Stimulated activated CD4-positive, alpha-beta T cell treated with anti-CD3 and anti-CD28 coated beads, Interleukin-1b, Interleukin-23, amount 100 ng/mL, for 1 hour (primary cell): ENCODE measurements at places on chromosomes 3 and 15.

GRCh38 chr3:51257870-51258269 lies 127.2 kb upstream of the MANF start:
- no peak for DNase-seq

DNA sequence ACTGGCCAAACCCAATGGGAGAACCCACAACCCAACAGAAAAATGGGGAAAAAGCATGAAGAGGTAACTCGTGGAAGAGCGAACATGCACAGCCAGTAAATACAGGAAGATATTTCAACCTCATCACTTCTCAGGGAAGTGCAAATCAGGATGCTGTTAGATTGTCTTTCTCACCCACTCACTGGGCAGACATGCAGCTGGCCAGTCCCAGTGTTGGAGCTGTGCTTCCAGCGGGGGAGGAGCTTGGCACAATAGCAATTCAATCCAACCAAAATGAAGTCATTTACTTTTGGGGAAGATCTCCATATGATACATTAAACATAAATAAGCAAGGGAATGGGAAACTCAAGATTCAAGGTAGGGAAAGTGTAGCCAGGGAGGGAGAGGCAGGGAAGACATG lies 12.1 kb downstream of the WNT7A start:
- no peak for DNase-seq

GRCh38 chr3:42975955-42976354 lies 3.2 kb upstream of the GASK1A start:
- DNase-seq: no peak

DNA sequence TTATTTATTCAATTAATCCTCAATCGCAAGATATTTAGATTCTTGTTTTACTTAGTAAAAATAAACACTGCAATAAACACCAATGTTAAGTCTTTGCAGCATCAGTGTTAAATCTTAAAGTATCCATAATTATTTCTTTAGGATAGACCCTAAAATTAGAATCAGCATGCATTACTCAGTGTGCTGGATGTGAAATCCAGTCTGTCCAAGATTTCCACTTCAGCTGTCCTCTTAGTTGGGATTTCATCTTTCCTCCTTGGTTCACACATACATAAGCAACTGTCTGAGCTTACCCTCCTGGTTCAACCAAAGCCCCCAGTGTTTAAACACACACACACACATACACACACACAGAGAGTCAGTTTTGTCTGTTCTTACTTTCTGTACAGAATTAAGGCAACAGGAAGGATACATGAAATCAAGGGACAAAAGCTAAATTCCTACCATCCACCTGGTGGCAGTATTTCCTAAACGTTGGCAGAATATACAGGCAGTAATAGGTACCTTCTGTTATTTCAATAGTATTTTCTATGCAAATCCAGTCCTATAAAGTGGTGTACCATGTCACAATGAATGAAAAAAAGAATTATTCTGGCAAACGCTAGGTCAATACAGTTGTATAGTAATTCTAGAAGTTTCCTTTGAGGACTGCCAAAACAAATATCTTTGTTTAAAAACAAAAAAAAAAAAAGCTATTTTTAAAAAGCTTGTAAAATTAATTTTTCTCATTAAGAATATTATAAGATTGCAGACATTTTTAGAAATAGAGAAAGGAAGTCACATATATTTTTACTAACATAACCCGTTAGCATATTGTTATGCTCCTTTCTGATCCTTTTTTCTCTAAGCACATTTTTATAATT lies 27.3 kb upstream of the DMXL2 start:
- peak; percentile 12 for DNase-seq

GRCh38 chr3:158102242-158103080 lies 3.8 kb downstream of the SHOX2 start:
- DNase-seq: no peak

DNA sequence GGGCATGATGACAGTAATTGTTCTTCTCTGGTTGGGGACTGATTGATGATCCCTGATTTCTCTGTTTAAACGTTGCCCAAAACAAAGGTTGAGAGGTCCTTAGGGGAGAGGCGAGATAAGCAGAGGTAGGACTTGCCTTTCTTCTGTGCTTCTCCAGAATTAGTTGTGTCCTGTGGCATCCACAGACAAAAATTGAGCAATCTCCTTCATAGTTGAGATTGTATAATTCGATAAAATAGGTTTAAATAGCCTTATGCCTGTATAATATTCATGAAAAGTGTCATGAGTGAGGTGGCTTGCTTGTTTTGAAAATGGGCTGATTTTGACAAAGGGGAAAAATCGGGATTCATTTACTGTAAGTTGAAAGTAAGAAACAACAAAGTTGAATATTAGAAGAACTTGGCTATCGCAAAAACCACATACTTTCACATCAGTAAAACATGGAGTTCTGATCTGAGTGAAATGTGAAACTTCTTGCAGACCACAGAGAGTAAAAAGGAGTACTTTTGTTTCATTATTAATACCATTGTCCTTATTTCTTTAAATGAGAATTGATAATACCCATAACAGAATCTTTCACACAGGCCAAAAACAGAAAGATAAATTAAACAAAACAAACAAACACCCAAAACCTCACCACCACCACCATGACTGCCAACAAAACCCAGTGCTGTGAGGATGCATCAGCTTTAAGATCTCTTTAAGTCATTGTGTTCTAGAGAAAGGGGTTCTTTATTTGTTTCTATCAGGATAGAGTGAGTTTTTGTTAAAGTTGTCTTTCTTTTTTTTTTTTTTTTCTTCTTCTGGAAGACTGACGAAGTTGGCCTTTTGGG lies 155.7 kb downstream of the LPP start:
- DNase-seq: no peak

DNA sequence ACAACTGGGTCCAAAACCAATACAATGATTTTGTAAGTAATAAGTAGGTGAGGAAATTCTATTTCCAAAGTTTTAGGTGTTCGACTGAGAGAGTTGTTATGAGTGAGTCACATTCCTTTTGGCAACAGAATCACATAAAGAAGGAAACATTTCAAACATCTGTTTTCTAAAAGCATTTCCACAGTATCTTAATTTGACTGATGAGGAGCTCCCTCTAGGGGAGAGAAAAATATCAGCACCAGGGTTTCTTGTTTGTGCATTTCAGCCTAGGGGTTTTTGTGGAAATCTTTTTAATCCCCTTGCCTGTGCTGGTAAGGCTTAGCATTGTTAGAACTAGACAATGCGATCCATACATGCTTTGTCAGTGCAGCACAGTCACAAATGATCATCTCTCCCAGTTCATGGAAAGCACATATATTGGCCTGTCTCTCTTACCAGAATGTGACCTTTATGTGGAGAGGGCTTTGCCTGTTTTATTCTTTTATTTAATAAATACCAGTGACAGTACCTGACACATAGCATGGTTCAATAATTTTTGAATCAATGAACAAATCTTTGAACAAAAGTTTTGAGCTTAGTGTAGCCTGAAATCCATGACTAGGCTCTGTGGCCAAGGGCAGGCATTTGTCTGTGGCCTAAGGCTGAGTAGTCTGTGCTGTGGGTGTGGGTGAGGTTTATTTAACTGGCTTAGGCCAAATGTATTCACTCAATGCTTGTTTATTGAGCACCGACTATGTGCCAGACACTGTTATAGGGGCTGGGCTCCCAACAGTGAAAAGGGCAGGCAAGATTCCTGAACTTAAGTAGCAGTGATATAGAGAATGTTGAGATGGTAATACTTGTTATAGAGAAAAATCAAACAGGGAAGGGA lies 21.1 kb upstream of the IQCF6 start:
- peak; percentile 4 for DNase-seq

DNA sequence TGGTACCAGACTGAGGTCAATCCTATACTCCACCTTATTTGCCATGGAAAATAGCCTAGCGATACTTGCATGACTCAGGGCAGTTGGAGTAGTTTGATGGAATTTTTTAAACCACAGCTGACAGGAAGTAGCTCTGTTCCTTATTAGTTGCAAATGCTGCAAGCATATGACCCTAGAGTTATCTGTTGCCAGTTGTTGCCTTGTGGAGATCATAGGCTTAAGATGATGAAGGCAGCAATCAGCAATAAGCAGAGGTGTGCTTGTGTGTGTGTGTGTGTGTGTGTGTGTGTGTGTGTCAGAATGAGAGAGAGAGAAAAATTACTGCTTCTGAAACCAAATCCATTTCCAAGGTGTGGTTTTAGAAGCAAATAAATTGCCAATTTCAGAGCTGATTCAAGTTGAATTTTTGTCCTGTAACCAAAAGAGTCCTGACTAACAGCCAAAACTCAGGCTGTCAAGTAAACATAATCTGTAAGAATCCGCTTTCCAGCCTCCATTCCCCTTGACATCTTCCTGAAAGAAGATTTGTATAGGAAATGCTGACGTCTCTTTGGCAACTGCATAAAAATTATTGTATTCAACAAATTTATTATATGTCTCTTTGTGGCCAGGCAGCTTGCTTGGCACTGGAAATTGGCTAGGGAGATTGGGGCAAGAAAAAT lies 141.2 kb downstream of the SERPINI1 start:
- DNase-seq: no peak

DNA sequence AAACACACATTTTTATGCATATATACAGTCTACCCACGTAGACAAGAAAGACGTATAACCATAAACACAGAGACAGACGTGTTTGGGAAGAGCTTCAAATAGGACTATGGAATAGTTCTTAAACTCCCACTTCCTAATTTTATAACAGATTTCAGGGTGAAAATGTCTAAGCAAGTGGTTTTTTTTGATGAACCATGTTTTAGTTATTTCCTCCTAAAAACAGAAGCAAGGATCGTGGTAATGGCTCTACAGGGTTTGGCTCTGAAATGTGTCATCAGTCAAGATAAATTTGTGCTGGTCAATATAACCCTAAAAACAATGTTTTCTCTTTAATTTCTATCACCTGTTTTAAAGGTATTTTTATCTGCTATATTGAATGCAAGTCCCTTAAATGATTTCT lies 58.2 kb downstream of the FMN1 start:
- no peak for DNase-seq

DNA sequence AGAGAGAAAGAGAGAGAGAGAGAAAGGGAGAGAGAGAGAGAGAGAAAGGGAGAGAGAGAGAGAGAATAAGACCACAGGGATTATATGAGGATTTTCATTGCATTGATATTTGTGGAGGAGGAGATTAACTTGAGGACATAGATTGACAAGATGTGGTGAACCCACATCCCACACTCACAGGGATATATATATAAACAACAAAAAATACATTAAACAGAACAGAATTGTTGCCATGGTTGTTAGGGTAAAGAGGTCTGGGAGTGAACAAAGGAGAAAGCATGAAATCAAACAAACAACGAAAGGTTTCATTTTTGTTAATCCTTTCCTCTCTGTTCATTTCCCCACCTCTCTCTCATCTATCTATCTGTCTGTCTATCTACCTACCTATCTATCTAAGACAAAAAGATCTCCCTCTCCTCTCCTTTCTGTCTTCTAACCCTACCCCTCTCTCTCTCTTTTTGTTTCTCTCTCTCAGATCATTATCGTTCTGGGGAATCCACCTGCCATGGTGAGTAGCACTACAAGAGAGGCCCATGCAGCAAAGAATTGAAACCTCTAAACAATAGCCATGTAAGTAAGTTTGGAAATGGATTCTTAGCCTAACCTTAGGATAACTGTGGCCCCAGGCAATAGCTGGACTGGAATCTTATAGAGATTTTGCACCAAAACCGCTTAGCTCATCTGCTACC lies 280.9 kb downstream of the RAP2B start:
- no peak for DNase-seq

GRCh38 chr3:133158686-133159085 lies 120.5 kb downstream of the TMEM108 start:
- no peak for DNase-seq

DNA sequence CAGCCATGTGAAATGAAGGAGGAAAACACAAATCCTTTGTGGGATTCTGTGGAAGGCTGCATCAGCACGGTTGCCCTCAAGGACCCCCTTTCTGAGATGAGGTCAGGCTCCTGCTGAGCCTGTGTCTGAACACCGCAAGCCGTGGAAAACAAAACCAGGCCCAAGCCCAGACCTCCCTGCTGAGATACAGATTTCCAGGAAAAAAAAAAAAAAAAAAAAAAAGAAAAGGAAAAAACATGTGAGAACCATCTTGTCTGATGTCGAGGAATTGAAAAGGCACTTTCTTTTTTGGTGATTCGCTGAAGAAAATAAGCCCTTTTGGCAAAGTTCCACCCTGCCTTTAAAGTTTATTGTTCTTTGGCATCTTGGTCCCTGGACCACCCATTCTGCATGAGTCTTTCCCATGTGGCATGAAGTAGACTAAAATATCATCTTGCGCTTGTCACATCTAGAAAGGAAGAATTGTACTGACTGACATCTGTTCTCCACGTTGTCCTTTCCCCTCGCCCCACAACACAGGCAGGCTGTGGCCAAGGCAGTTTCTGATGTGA lies 117.6 kb downstream of the CHST2 start:
- no peak for DNase-seq

- no peak for DNase-seq
Measured at GRCh38 chr15:50358845-50359244, 3.8 kb upstream of the GABPB1 start.

DNA sequence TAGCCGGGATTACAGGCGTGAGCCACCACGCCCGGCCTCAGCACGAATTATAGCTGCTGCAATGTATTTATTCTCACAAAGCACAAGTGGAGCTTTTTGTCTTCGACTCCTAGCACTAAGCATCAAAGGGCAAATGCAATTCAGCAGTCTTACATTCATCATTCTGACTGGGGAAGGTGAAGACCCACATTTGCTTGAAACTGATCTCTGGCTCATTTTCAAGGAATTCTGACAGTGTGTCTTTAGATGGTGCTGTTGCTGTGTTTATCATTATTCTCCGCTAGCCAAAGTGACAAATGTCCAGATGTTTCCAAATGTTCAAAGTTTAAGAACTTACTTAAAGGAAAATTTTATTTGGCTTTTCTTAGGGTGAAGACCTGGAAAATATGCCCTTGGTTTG lies 55.9 kb downstream of the SGO1 start:
- no peak for DNase-seq

GRCh38 chr3:49629866-49630265 lies 44.3 kb upstream of the APEH start:
- DNase-seq: no peak

DNA sequence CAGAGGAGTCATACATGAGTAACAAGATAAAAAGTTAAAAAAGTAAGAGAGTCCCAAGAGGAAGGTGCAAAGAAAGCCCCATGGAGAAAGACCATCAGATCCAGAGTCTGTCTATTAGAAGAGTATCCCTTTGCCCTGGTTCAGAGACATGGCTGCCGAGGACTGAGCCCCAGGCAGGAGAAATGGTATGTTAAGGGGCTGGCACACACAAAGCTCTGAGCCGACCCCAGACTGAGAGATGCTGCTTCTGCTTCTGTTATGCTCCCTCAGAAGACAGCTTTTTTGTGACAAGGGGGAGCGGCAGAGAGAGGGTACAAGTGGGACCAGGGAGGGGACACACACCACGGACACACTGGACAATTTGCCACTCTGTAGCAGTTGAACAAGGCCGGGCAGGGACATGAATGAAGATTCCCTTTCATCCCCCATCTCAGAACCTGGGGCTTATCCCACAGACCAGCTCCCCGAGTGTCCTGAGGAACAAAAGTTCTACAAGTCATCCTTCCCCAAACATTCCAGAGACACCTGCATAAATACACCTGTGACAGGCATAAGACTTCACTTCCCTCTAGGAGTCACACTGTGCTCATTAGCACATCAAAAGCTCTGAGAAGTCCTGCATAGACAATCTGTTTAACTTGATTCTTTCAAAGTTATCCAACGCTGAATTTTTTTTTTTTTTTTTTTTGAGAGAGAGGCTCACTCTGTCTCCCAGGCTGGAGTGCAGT lies 161.6 kb upstream of the WNT5A start:
- no peak for DNase-seq

GRCh38 chr3:27641888-27642601 lies 80.1 kb downstream of the EOMES start:
- DNase-seq: no peak
